ENCODE measurements at places on chromosomes 12 and 14. TPM values are rescaled to one million over a fixed set of nuclear protein-coding genes. Genes with fewer than 3 reads are reported as not detected.

The VAMP1 gene
- total RNA-seq: 7.9 TPM

The CCDC175 gene
- total RNA-seq: not detected

The BATF gene
- 0.16 TPM for total RNA-seq

The RPS6KL1 gene
- 7.0 TPM for total RNA-seq

The LRP1-AS gene
- total RNA-seq: not detected

The NOS1 gene
- not detected for total RNA-seq

The DTX1 gene
- 0.16 TPM for total RNA-seq

The GCN1 gene
- 67.8 TPM for total RNA-seq

The PRIMA1 gene
- not detected for total RNA-seq

The SLC17A8 gene
- not detected for total RNA-seq

The LRIG3 gene
- 71.9 TPM for total RNA-seq

The KRT72 gene
- total RNA-seq: not detected

The PRKD1 gene
- total RNA-seq: 8.3 TPM

The CAPZA3 gene
- not detected for total RNA-seq

The EPYC gene
- not detected for total RNA-seq

The CRY1 gene
- total RNA-seq: 12.8 TPM

Measured in bladder microvascular endothelial cell (primary cell).